ENCODE measurements at places on chromosomes 13 and 19.

DNA sequence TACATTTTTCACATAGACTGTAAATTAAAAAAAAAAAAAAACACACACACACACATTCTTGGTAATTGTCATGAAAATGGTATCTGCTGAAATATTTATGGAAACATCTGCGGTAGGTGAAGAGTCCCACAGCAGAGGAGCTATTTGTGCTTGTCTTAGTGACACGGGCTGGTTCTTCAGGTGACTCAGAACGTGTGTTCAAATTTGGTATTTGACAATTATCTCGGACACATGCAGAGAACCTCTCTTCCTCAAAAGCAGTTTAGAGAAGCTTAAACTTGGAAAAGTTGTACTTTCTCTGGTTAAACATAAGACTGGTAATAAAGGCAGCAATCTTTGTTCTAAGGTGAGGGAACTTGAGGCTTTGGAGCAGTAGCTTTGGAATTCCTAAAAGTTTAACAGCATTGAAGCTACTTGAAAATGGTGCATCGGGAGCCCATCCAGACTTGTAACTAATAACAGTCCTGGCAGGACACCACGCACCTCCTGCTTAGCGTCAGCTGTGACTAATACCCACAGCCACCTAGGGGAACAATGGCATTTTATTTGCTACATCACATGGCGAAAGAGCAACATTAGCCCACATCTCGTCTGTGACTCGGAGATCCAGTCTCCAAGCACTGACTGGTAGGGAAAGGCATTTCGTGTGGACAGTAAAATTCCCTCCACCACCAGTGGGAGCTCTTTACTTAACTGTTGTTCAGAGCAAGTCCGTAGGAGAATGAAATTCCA is 1505.1 kb upstream of the SLC10A2 start:
- DNase-seq, result no peak

GRCh38 chr13:107291875-107292274 is 723.9 kb upstream of the ARGLU1 start:
- DNase-seq, result no peak

DNA sequence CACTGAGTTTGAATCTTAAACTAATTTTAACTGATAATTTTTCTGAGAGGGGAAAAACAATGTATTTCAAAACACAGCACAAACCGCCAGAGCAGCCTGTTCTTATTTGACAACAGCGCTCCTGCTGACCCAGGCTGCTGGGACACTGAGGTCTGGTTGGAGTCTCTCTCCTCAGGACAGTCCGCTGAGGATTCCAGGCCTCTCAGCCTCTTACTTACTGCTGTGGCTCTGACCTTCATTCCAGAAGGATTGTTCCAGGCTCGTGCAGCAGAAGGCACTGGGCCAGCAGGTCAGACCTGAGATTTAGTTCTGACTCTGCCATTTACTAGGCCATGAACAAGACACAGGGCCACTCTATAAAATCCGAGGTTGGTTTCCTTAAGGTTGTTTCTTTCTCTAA is 393.6 kb downstream of the TDRD3 start:
- DNase-seq, result no peak

DNA sequence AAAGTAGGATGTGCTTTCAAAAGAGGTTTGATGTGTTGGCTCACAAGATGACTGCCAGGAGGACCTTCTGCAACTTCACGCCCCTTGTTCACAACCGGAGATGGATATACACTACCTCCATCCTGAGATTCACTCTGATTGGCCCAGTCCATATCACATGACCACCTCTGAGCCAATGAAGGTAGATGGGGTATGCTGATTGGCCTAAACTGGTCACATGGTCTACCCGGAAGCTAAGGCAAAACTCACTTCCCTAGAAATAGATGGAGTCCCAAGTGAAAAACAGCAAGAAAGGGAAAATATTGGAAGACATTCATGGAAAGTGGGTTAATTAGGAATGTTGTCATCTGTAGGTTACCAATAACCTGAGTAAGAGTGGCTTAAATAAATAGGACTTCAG is 119.7 kb upstream of the MRI1 start:
- no peak for DNase-seq

GRCh38 chr19:7914598-7915045 is at the start of gene TGFBR3L:
Gene TGFBR3L (plus strand): TSS chr19:7914830.
- DNase-seq, result no peak

DNA sequence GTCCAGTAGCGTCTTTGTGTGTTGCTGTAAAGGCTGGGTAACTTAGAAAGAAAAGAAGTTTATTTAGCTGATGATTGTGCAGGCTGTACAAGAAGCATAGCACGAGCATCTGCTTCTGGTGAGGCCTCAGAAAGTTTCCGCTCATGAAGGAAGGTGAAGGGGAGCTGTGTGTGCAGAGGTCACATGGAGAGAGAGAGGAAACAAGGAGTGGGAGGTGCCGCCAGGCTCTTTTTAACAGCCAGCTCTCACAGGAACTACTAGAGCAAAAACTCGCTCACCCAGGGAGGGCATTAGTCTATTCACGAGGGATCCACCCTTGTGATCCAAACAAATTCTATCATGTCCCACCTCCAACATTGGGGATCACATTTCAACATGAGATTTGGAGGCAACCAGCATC is 99.8 kb downstream of the GPR12 start:
- no peak for DNase-seq

DNA sequence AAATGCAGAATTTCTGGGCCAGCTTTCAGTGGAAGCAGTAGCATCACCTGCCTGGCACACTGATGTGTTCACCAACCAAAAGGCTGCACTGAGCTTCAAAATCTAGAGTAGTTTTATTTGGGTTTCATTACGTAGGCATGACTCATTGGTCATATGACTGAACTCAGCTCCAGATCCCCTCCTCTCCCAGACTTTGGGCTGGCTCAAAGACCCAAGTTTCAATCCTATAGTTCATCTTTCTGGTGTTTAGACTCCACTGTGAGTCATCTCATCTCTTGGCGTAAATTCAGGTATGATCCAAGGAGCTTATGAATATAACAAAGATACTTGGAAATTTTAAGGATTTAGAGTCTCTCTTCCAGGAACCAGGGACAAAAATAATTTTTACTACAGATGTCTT is 17.7 kb downstream of the ZMYM5 start:
- no peak for DNase-seq

GRCh38 chr13:63367522-63368198 is 1952.0 kb upstream of the PCDH20 start:
- no peak for DNase-seq

- DNase-seq, result no peak
Observed at GRCh38 chr13:90710164-90710759, 637.2 kb upstream of the MIR17HG start.

DNA sequence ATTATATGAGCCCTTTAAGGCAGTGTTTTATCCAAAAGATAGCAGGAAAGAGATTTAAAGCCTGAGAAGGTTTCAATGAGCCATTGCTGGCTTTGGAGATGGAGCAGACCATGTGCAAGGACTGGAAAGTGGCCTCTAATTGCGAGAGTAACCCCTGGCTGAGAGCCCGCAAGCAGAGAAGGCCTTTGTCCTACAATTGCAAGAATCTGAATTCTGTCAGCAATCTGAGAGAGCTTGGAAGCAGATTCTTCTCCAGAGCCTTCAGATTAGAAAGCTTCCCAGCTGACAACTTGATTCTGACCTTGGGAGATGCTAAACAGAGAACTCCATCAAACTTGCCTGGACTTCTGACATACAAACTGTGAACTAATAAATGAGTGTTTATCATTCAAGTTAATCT is 528.7 kb upstream of the KLF12 start:
- DNase-seq, result no peak

GRCh38 chr19:46608178-46608577 is 7.0 kb downstream of the CALM3 start:
- DNase-seq, result no peak

- peak; percentile 43 for DNase-seq
Observed at GRCh38 chr19:9406798-9407352, 28.5 kb downstream of the ZNF266 start.

DNA sequence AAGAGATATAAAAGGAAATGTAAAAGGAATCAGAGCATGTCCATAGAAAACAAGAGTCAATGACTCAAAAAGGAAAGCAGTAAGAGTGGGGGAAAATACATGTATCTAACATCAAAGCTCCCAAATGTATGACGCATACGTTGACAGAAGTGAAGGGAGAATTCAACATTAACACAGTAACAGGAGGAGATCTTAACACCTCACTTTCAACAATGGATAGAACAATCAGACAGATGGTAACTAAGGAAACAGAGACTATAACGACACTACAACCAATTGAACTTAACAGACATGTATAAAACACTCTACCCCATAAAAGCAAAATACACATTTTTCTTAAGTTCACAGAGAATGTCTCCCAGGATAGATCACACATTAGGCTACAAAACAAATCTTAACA is 774.8 kb upstream of the ARGLU1 start:
- no peak for DNase-seq

DNA sequence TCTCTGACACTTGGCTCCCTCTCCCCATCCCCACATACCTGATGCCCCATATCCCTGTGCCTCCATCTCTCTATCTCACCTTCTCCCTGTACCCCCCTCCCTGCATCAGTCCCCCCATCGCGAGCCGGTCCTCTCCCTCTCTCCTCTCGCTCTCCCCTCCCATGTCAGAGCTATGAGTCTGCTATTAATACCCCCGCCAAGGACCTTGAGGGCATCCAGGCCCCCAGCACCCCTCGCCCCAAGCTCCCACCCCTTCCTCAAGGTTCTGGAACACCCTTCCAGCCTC is 1.6 kb downstream of the GRIN2D start:
- no peak for DNase-seq

GRCh38 chr19:58118979-58119733 is 21.1 kb upstream of the ZSCAN18 start:
- no peak for DNase-seq

GRCh38 chr19:2053601-2054389 is 2.8 kb upstream of the MKNK2 start:
- DNase-seq, result no peak

- DNase-seq, result no peak
Observed at GRCh38 chr19:17128820-17129219, 53.2 kb downstream of the MYO9B start.

DNA sequence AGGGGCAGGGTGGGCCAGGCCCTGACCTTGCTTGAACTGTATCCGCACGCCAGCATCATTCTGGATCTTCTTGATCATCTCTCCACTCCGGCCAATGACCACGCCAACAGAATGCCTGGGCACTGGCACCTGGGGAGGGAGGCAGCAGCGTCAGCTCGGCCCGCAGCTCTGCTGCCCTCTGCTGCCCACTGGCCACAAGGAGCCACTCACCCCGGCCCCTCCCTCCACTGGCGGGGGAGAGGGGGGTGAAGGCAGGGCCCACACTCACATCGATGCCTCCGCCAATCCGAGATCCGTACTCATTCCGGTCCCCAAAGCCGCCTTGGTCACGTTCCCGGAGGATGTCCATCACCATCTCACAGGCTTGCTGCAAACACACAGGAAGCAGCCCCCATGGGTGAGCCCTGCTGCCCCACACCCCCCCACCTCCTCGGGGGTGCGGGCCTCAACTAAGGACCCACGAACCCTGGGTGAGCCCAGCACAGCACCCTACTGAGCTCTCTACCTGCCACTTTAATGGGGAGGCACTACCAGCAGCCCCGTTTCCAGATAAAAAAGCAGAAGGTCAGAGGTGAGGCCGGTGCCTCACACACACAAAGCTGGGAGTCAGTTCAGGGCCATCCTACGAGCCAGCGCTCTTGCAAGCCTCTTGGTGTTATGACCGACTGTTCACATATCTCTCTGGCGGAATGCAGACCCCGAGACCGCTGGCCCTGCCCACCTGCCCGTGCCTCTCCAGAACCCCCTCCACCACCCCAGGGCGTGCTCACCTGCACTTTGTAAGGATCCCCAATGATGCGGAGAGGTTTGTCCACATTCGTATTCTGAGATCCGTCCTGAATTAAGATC is 6.7 kb downstream of the KHSRP start:
- no peak for DNase-seq

DNA sequence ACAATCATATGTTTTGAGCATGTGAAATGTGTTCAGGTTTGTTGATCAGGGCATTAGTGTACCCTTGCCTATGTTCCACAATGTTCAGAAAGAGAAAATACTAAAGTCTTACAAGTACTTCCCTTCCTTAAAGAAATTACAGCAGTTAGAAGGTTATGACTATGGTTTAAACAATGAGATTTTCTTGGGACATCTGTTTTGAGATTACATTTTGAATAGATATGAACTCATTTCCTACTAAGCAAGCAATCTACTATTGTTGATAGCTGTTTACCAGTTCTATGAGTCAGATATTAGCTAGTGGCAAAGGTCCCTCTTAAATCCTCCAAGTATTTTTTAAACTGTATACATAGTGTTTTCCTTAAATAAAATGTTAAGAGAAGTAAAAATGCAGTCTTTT is 241.3 kb downstream of the DACH1 start:
- no peak for DNase-seq

DNA sequence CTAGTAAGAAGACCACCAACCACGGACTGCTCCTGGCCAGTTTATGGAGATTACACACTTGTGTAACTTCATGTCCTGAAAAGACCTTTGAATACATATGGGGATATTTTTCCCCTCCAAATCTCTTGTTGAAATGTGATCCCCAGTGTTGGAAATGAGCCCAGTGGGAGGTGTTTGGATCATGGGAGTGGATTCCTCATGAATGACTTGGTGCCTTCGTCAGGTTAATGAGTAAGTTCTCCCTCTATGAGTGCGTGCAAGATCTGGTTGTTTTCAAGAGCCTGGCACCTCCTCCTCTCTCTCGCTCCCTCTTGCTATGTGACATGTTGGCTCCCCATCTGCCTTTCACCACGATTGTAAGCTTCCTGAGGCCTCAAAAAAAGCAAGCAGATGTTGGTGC is 769.0 kb upstream of the SLITRK1 start:
- no peak for DNase-seq

DNA sequence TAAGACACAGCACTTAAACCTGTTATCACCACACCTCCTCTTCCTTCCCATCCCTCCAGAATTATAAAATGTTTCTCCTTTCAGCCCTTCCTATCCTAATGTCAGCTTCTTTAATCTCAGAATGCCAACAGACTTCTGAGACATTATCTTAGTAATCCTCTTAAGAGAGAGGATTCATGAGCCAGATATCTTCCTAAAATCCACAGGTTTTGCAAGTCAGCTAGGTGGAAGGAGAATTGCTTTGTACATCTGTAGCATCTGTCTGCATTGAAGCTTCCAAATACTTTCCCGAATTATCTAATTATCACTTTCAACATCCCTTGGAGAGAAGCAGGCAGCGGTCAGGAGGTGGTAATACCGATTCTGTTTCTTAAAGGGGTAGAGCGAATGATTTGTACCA is 179.1 kb downstream of the DCT start:
- no peak for DNase-seq

GRCh38 chr13:51932231-51932630 is 70.5 kb downstream of the CCDC70 start:
- no peak for DNase-seq

DNA sequence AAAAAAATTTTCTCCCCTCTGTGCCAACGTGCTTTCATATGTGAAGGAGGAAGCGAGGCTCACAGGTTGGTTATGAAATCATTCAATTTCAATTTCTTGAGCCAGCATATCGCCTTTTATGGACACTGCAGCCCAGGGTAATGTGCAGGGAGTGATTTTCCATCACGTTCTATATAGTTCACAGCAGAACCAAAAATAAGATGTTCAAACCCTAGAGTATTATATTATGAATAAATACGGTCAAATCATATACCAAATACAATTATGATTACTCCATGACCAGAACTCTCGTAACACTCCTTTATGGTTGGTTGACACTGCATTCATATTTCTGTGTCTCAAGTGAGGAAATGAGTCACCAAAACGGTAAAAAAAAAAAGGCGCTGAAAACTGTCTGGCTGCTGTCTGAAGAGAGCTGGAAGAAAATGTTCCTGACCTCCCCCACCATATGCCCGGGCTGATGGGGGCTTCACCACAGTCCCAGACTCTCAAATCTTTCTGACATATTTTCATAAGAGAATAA is 75.8 kb upstream of the UBAC2 start:
- DNase-seq, result no peak

GRCh38 chr19:662207-662961 is 630 bp downstream of the RNF126 start:
- DNase-seq, result peak; percentile 60
